ENCODE measurements at places on chromosomes 4 and X. TPM values are rescaled to one million over a fixed set of nuclear protein-coding genes. Genes with fewer than 3 reads are reported as not detected.

Gene MAGEB6
- total RNA-seq = not detected

Gene PDZD4
- 6.6 TPM for total RNA-seq

Gene MAMLD1
- total RNA-seq = 2.5 TPM

Gene UTP3
- total RNA-seq = 17.5 TPM

Gene CABS1
- total RNA-seq = not detected

Data from urinary bladder (tissue), 4 donors.